ENCODE measurements at places on chromosomes 6 and 20.

DNA sequence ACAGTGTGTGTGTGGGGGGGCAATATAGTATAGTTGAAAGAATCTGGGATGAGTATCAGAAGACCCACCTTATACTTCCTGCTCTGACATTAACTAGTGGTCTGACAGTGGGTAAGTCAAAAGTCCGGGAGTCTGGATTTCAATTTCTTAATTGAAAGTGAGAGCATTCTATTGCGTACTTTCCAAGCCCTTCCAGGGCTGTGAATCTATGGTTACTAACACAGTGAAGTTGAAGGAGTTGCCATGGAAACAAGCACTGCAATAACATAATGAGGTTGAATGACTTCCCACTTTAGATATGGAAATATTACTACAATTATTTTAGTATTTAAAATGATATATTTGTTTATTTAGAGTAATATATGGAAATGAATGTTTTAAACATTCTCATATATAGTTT is 80.2 kb downstream of the MLIP start:
- DNase-seq, result no peak

DNA sequence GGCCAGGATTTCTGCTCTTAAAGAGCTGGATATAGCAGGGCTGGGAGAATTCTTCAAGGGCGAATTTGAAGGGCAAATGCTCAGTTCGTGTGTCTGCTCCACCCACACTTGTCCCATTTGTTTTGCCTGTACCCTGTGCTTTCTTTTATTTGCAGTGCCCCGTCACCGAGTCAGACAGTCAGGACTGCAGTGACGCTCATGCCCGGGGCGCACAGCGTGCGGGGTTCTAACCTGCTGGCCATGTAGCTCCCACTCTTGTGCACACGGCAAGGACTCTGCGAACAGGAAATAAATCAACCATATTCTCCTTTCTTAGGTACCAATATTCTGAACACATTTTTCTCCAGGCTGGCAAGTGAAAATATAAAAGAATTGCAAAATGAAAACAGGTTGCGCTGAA is 17.7 kb downstream of the LYRM4 start:
- no peak for DNase-seq

- no peak for DNase-seq
These were observed 12.2 kb upstream of the ANKEF1 start for GRCh38 chr20:10022625-10023024.

DNA sequence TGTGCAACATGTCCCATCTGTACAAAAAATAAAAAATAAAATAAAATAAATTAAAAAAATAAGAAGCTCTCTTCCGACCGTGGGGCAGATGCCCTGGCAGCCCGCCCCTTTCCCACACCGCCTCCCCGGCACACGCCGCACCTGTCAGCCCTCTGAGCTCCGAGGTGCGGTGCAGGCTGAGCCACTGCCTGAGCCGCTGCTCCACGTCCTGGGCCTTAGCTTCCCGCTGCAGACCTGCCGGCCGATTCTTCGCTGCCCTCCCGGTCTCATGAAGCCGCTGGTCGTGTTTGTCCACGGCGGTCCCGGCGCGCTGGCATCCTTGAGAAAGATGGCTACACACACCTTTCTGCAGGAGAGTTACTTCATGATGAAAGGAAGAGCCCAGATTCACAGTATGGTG is 10.7 kb upstream of the CLPSL2 start:
- DNase-seq, result no peak

DNA sequence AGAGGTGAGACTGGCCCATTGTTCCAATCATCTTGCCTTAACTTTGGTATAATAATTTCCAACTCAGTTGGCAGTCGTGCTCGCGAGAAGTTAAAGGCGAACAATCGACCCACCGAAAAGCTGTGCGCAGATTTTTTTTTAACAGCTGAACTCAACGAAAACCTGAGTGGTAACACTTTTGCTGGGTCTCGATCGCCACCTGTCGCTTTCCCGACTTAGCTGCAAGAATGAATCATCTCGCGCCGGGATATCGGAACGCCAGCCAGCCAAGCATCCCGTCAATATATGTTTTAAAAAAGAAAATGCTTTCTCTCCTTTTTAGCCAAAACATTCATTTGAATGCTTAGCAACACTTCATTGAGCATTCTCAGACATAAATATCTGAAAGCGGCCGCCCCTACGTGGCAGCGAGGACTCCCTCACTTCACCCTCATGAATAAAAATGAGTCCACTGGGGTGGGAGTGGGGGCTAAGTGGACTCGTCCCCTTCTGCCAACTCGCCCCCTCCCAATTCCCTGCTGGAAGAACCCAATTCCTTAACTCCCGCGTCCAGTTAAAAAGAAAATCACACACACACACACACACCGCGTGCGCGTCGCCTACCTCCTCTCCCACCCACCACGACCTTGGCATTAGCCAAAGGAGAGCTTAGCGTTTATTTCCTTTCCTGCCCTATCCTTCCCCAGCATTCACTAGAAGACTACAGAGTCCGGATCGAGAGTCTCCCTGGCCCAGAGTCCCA is 1.5 kb downstream of the COL12A1 start:
- no peak for DNase-seq

GRCh38 chr6:149366267-149366921 is 33.7 kb upstream of the SUMO4 start:
- no peak for DNase-seq

- DNase-seq, result no peak
These were observed 42.5 kb downstream of the PSMB1 start for GRCh38 chr6:170510631-170511030.

DNA sequence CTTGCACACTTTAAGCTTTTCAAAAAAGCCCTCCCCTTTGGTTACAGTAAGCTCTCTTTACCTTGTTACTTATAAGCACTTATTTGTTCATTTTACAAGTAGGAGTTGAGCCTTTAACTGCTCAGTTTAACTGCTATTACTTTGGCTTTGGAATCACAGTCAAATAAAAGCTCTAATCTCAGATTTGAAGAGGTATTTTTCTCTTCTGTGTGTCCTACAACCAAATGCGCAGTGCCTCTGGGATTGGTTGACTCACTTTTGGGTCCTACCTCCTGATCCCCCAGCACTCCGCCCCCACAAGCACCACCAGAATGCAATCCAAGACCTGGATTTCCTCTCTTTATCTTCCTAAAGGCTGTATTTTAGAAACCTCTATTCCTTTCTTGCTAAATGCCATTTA is 2.5 kb downstream of the NCOA7 start:
- no peak for DNase-seq

DNA sequence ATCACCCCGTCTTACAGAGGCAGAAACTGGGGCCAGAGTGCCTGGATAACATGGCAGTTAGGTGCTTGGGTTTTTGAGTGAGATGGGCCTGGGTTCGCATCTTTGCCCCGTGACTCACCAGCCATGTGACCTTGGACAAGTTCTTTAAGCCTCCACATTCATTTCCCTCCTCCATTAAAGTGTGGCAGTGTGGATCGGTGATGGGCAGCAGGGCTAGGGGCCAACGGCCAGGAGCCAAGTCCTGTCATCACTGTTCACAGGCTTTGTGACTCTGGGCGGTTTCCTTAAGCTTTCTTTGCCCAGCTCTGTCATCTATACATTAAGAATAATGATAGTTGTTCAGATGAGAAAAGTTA is 85.5 kb upstream of the PMEPA1 start:
- no peak for DNase-seq

GRCh38 chr20:25005661-25006060 is 13.1 kb upstream of the APMAP start:
- DNase-seq, result no peak

- DNase-seq, result no peak
These were observed 171.2 kb upstream of the BMP5 start for GRCh38 chr6:56046576-56046975.

DNA sequence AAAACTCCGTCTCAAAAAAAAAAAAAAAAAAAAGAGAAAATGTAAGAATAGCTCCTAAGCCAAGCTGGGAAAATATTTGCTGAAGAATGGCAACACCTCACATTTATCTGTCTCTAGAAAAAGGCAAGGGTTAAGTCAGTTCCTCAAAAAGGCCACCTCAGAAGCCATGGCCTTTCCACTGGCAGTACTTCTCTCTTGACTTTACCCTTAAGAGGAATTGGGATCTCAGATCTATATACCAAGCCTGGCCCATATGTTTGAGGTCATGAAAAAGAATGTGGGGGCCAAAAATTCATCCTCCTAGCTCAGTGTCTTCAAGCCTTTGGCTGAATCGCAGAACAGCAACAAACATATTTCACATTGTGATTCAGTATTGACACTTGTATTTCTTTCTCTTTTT is 10.9 kb upstream of the NCOA3 start:
- DNase-seq, result no peak

DNA sequence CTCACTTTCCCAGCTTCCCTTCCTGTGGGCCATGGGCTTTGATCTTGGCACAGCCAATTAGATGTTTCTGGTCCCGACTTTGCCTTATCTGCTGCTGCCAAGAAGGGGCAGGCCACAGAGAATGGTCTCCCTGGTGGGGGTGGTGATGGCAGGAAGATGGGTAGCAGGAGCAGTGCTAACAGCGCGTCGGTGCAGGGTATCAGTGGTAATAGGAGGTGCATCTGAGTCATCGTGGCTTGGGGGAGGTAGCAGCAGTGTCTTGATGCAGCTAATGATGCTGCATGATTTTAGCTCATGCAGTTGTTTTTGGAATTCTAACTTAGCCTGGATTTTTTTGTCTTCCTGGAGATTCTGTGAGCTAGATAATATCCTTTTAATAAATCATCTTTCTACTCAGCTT is 18.9 kb upstream of the MAS1 start:
- no peak for DNase-seq

DNA sequence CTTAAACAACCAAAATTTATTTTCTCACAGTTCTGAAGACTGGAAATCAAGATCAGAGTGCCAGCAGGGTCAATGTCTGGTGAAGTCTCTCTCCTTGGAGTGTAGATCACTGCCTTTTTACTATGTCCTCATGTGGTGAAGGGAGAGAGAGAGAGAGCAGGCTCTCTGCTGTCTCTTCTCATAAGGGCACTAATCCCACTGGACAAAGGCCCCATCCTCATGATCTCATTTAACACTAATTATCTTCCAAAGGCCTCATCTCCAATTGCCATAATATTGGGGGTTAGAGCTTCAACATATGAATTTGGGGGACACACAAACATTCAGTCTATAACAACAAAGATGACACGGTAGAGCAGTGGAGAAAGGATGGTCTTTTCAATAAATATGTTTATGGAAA is 27.4 kb downstream of the SOBP start:
- no peak for DNase-seq

GRCh38 chr6:145015739-145016558 is 719.4 kb downstream of the EPM2A start:
- DNase-seq, result no peak

GRCh38 chr6:25107218-25107617 is 171.5 kb upstream of the RIPOR2 start:
- DNase-seq, result no peak

- DNase-seq, result no peak
These were observed 151.3 kb upstream of the BEND6 start for GRCh38 chr6:56803594-56803993.

DNA sequence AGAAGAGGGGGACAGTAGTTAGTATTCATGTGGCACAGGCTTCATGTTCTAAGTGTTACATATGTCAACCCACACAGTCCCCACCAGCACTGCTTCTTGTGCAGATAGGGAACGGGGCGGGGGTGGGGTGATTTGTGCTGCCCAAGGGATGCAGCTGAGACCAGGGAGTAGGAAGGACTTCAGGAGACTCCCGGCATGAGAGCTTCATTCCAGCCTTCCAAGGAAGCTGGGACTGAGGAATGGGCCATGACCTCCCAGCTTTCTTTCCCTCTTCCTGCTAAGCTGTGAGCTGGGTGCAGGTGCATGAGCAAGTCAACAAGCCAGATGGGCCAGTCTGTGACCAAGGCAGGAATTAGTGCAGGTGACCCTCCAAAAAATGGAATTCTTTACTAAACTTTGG is 9.2 kb downstream of the BEND3 start:
- no peak for DNase-seq

- DNase-seq, result no peak
These were observed 33.4 kb upstream of the INSM1 start for GRCh38 chr20:20334489-20334888.

GRCh38 chr6:14758421-14759081 is 487.3 kb upstream of the JARID2 start:
- DNase-seq, result no peak

DNA sequence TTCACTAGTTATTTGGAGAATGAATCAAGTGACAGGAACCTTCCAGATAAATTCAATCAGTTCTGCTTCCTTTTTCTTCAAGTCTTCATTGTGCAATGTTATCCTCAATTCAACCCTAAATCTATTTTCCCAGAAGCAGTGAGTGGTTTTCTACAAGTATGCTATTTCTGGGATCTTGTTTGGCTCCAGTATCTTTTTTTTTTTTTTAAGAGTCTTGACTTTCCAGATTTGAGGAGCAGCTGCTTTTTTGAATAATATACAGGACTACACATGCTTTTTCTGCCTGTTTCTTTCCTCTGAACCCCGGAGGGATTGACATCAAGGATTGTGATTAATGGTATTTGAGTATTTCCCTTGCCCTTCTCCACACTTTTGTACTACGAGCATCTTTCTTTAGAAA is 339.2 kb upstream of the JAG1 start:
- no peak for DNase-seq

GRCh38 chr6:37967651-37968050 is 148.1 kb downstream of the ZFAND3 start:
- DNase-seq, result no peak

DNA sequence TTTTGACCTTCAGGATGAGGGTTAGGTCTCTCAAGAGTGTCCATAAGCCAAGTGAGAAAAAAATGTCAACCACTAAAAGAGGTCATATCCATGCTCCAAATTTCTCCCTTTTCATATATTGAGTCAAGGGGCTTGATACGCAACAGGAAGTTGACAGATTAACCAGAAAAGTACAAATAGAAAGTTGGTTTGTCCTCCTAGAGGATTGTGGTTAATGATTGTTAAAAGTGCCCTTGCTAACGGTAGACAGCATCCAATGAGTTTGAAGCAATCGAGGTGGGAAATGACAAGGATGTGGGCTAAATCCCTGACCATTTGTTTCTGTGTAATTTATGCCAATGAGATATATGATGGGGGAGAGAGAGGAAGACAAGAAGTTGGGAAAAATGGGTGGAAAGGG is 18.1 kb upstream of the HBS1L start:
- DNase-seq, result no peak

DNA sequence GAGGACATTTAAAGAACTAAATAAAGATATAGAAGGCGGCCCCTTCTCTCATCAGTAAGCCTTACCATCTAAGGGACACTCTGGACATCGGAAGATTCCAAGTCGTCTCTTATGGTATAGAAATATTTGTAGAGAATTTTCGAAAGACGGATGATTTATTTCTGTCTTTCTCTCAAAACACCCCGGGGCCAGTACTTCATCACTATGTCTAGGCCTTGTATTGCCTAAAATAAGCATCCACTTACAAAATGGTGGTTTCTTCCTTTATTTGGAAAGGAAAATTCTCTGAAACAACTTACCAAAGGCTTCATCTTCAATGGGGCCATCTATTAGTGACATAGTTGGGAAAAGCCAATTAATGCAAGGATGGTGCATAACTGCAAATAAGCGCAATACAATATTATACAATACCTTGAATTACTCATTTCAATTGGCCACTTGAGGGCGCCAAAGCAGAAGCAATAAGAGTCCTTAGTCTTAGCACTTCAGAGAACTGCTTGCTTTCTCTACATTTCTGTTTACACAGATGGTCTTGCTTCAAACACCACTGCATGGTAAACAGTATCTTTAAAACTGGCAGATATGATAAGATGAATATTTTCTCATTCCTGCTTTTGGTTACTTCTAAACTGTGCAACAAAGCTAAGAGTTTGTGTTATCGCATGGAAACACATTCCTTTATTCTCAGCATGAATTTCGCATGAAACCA is 113.2 kb downstream of the VIP start:
- DNase-seq, result no peak

GRCh38 chr6:165822501-165822900 is 159.5 kb upstream of the PDE10A start:
- no peak for DNase-seq

Data from cortex of kidney (tissue), 1 donor.